Activated CD4-positive, alpha-beta T cell treated with anti-CD3 and anti-CD28 coated beads for 4 hours (primary cell): ENCODE measurements at places on chromosomes 3 and 15.

DNA sequence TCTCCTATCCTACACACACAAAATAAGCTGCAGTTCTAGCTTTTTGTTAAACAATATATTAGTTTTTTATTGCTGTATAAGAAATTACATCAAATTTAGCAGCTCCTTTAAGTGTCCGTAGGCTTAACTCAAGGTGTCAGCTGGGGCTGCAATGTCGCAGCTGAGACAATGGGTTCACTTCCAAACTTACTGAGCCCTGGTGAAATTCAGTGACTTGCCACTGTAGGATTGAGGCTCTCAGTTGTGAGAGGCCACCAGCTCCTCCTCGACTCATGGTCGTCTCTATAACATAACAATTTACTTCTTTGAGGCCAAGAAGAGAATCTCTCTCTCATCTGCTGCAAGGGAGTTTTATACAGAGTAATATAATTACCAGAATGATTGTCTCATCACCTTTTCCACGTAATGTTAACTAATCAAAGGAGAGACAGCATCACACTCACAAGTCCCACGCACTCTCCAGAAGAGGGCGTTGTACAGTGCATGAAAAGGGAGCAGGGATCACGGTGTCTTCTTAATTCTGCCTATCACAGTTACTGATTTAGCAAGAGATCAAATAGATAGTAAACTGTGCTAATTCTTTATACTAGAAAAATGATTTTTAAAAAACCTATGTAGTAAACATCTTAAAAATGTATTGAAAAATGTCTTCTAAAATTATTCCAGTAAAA is 735.6 kb upstream of the GBE1 start:
- no peak for DNase-seq

- DNase-seq: no peak
These were observed 17.4 kb downstream of the NANOGP8 start for GRCh38 chr15:35067496-35068347.

DNA sequence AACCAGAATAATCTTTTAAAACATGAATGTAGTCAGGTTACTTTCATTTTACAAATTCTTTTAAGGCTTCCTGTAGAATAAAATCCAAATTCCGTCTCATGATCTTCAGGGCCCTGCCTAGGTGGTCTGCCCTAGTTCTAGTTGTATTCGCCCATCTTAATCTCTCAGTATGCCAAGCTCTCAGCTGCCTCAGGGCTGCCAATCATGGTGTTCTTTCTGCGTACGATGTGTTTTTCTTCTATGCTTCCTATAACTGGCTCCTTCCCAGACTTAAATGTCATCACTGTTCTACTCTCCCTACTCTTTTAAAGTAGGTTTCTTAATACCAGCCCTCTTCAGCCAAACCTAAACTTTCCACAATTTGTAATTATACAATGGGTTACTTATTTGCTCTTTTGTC is 107.4 kb downstream of the GREM1 start:
- DNase-seq: no peak

GRCh38 chr15:85742186-85742821 is 52.4 kb downstream of the KLHL25 start:
- no peak for DNase-seq

DNA sequence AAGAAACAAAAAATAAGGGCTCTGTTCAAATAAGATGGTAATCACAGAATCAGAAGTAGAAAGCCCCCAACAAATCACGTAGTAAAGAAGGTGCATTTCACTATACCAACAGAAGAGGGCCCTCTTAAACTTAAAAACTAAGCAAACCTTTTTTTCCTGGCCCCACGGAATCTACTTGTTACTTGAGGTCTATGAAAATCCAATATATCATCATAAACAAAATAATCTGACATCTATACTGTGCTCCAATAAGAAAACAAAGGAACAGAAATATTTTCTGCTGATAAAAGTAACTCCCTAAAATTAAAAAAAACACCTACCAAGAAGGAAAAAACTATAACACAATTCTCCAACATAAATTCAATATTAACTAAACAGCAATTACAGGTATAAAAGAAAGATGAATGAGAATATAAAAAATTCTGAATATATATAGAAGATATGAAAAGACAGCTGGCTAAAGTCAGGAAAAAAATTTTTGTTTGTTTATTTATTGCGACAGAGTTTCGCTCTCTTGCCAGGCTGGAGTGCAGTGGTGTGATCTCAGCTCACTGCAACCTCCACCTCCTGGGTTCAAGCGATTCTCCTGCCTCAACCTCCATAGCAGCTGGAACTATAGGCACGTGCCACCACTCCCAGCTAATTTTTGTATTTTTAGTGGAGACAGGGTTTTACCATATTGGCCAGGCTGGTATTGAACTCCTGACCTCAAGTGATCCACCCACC is 81.8 kb downstream of the CLASP2 start:
- DNase-seq: no peak

DNA sequence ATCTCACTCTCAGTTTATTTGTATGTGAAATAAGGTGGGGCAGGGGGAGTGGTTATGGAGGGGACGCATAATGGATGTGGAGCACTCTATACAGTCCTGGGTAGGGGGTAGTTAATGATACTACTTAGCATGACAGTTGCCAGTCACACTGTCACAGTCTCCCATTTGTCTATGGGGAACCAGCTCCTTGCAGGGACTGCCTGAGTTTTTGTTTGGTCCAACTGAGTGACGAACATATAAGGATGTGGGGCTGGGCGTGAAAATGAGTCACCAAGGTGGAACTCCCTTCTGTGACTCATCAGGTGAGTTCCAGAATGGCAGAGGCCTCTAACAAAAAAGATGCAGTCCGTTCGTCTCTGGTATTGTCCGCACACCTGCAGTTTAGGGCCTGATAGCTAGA is 235.3 kb upstream of the ST8SIA2 start:
- DNase-seq: peak; percentile 31

DNA sequence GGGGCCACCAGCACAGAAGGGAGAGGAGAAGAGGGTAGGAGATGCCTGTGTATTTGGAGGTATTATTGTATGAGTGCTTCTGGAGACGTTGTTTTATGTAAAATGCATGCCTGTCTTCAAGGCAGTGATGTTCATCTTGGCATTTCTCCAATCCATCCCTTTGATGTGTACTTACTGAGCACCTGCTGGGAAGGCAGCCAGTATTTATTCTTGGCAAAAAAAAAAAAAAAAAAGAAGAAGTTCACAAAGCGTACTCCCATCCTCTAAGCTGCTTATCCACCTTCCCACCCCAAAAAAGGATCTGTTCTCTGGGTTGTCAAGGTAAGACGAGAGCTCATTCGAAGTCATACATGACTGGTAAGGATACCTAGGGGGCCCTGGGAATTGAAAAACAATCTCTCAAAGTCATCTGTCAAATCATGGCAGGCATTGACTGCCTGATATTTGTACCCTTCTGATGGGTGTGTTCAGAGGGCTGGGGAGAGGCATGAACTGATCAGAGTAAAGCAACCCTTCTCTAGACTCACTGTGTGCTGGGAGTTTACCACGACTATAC is 30.0 kb upstream of the SLC6A1 start:
- no peak for DNase-seq

DNA sequence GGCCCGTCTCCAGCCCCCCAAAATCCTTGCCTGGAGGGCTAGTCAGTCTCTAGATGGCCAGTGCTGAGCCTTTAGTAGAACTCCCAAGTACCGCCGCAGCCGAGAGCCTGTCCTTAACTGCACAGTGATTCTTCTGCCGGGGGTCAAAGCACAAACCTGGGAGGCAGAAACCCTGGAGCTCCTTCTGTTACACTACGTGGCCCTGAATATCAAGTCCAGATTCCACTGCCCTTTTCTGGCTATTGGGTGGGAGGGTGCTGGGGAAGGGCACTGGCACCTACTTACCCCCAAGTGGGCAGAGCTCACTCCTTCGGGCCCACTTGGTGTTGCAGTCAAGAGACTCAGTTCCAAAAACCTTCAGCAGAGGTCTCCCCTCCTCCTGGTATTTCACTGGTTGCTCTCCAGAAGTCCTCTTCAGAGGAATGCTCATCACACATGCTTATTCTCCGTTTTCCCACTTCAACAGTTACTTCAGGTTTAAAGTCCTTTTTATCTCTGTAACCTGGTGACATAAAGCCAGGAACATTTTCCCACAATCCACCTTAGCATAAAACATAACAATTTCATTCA is 10.8 kb downstream of the PDHB start:
- no peak for DNase-seq

GRCh38 chr3:13461169-13462124 is 18.7 kb upstream of the HDAC11 start:
- peak; percentile 64 for DNase-seq

DNA sequence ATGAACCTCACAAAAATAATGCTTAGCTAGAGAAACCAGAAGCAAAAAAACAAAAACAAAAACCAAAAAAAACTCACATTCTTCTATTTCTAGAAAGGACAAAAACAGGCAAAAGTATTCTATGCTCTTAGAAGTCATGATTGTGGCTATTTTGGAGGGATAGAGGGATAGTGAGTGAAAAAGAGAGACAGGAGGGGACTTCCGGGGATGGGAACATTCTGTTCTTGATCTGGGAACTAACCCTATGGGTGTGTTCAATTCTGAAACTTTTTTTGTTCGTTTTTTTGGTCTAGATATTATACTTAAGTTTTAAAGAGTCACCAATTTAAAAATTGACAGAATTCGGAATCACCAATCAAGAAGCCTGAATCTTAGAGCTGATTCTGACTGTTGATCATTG is 120.0 kb upstream of the TPM1 start:
- no peak for DNase-seq

GRCh38 chr3:12782172-12782815 is 14.2 kb upstream of the CAND2 start:
- no peak for DNase-seq

DNA sequence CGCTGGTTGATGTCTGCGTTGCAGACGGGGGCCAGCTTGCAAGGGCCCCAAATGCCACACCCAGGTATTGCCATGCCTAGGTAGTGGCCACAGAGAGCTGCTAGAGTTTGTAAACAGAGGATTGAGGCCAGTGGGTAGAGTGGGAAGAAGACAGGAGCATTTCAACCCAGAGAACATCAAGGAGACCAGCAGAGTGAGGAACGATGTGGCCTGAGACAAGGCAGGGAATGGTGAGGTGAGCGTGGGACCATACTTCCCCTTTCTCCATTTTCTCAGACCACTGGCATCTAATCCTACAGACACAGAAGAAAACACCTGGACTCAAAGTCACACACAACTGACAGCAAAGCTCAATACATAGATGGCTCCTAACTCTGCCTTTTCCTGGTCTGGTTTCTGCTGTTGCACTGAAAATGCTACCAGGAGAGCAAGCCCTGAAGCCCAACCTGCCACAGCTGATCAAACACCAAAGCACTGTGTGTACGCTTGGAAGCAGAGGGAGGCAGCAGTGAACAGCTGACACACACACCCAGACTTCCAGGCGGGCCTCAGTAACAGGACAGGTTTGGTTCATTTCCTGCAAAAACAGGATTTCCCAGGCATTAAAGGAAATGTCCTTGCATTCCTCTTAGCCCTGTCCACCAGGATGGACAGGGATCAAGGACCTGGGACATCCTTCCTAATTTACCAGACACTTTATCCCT is 1.6 kb downstream of the FAM174B start:
- no peak for DNase-seq

DNA sequence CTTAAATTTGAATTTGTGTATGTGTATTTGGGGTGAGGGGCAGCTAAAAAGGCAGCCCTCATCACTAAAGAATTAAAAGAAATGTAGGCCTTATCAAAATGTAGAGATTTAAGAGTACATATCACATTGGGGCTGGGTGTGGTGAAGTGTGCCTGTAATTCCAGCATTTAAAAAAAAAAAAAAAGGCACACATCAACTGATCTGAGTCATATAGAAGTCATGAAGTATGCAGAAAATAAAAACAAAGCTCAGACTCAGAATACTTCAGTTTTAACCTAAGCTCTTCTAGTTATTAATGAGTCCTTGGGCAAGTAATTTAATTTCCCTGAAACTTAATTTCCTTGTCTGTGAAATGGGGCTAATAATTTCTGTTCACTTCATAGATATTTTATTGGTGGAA is 31.6 kb downstream of the SLC24A1 start:
- no peak for DNase-seq

DNA sequence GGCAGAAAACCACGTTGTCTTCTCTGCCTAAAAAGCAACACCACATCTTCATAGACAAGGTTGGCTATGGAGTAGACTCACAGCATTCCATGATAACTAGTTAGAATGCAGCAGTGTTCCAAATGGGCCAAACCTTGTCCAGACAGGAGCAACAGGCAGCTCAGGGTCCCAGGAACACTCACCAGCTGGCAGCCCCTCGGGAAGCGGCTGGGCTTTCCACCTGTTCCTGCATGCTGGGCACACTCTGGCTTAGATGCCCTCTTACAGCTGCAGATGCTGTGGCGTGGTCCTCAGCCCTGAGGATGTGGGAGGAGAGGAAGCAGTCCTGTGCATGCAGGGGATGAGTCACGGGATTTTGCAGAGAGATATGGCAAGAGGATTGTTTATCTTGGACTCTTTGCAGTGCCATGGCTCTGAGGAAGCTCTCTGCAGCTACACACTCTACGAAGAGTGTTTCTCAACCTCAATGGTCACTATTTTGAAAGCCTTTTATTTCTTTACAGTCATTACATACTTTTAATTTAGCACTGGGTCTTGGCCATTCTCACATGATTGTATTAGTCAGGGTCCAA is 11.3 kb downstream of the NRROS start:
- no peak for DNase-seq

GRCh38 chr3:122760453-122761271 is 33.0 kb downstream of the HSPBAP1 start:
- no peak for DNase-seq

DNA sequence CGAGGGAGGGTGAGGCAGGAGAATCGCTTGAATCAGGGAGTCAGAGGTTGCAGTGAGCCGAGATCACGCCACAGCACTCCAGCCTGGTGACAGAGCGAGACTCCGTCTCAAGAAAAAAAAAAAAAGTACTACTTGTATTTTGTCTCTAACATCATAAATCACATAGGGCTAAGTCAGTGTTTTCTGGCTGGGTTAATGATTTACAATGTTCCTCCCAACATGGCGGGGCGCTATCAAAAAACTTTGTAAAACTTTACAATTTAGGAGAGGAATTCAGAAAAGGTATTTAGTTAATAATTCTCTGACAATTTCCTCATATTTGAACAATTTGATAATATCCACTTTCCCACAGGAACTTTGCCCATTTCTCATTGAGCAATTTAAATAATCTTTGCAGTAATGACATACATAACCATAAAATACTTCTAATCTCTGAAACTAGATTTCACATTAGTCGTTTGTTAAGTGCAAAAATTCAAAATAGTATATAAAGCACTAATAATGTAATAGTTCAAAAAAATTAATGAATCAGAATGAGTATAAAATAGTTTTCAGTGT is 26.6 kb upstream of the B3GNT5 start:
- DNase-seq: no peak

- DNase-seq: no peak
These were observed 42.3 kb downstream of the FBXO22 start for GRCh38 chr15:75945953-75946352.

- DNase-seq: no peak
These were observed 121.4 kb downstream of the KLF13 start for GRCh38 chr15:31447931-31448634.

DNA sequence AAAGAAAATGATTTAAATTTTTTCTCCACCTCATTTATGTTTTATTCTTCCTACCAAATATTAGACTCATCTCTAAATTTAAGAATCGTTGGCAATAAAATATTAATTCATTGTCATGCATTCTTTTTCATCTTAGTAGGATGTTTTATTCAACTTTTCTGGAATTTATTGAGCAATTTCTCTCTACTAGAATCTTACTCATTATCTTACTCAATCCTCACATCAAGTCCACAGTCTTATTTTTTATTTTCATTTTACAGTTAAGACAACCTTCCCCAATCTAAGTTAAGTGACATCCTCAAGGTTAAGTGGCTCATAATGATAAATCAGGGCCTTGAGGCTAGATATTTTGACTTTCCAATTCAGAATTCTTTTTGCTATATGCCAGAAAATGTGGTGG is 15.9 kb upstream of the ALDH1A2 start:
- DNase-seq: no peak

GRCh38 chr3:59856934-59857460 is 807.2 kb upstream of the CFAP20DC start:
- DNase-seq: no peak
